Esophagus mucosa (tissue), 1 donor: ENCODE measurements at places on chromosomes 6 and 20. TPM values are rescaled to one million over a fixed set of nuclear protein-coding genes. Genes with fewer than 3 reads are reported as not detected.

DNA sequence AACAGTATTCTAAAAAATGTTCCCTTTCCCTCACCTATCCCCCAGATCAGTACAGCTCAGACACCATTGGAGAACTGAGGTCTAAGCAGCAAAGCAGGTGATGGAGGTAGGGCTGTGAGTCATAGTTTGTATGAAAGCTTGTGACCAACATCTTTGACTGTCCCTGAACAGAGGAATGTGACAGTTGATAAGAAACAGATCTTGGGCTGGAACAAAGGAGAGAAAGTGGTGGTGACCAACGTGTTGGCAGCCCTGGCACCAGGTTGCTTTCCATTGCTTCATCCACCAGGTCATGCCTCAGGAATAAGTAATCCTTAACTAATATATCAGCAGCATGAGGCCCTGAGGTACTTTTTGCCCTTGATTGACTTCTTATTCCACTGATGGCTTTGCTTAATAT, 19.9 kb upstream of the CRIP3 start:
- no peak for ATAC-seq

- ATAC-seq: no peak
These were observed 389.7 kb upstream of the JARID2 start for GRCh38 chr6:14856177-14856576.

DNA sequence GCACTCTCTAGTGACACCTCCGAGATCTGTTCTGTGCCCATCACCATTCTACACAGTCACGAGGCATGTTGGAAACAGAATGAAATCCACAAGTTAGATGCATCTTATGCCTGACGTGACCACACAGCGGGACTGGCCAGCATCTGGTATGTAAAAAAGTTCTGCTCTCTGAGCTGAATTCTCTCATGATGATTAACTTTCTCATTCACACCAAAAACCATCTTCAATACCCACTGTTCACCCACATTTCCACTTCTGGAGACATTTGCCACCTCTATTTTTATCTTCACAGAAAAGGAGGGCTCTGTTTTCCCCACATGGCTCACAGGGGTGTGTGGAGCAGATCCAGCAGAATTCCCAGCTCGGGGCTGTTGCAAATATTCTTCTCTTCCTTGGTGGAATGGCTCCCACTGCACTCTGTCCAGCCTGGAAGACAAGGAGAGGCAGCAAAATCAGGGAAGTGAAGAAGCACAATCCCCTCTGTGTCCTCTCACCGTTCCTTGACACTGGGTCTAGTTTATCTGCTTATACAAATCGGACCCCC, 303.4 kb downstream of the TAF4 start:
- ATAC-seq: no peak

DNA sequence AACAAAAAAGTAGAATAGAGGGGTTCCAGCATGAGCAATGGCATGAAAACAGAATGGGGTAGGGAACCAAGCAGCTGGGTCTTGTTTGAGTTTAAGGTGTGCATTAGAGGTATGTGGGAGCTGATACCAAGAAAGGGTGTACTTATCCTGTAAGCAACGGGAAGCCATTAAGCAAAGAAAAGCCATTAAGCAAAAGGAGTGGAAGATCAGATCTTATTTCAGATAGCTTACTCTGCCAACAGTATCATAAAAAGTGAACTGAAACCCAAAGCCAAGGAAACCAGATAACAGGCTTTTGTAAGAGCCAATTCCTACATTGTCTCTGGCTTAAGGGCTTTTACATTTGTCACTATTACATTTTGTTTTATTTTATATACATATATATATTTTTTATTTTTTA, 21.3 kb upstream of the BEND6 start:
- no peak for ATAC-seq

- ATAC-seq: no peak
These were observed 271.8 kb downstream of the PRL start for GRCh38 chr6:22024973-22025467.

GRCh38 chr6:100719883-100720682, 161.0 kb downstream of the ASCC3 start:
- no peak for ATAC-seq

GRCh38 chr20:53671370-53671769, 77.7 kb upstream of the ZNF217 start:
- no peak for ATAC-seq

DNA sequence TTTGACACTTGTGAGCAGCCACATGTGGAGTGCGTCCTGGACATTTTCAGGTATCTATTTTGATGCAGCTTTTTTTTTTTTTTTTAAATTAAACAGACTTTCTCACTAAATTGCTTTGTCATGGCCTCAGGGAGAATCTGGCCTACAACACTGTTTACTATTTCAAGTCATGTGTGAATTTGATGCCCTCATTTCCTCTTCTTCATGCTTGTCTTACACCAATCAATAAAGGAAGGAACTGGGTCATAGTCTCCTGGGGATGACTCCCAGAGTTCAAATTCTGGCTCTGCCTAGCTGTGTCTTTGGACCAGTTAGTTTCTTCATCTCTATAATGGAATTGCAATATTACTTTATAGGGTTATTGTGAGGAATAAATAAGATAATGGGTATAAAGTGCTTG, 554.1 kb downstream of the PRKN start:
- ATAC-seq: no peak

- ATAC-seq: no peak
These were observed 10.9 kb downstream of the ARFGEF2 start for GRCh38 chr20:48932375-48932941.

- ATAC-seq: no peak
These were observed 59.0 kb downstream of the EYA2 start for GRCh38 chr20:46953596-46953995.

DNA sequence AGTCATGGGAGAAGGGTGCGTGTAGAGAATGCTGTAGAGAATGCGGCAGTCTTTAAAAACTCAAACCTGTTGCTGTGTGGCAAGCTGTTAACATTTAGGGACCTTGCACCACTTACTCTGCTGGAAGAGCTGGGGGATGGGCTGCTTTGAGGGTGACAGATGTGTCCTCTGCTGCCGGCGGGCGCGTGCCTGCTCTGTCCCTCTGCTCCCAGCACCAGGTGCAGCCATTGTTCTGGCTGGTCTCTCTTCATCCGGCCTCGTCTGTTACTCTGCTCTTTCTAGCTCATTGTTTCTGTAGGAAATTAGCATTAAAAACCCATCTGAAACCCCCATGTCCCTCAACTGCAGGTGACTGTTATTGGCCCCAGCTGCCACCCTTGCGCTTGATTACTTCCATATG, 78.5 kb downstream of the CBFA2T2 start:
- no peak for ATAC-seq

GRCh38 chr6:25583099-25583498, 68.9 kb upstream of the SCGN start:
- peak; percentile 25 for ATAC-seq

- no peak for ATAC-seq
These were observed 18.5 kb upstream of the CCR6 start for GRCh38 chr6:167104388-167104787.

DNA sequence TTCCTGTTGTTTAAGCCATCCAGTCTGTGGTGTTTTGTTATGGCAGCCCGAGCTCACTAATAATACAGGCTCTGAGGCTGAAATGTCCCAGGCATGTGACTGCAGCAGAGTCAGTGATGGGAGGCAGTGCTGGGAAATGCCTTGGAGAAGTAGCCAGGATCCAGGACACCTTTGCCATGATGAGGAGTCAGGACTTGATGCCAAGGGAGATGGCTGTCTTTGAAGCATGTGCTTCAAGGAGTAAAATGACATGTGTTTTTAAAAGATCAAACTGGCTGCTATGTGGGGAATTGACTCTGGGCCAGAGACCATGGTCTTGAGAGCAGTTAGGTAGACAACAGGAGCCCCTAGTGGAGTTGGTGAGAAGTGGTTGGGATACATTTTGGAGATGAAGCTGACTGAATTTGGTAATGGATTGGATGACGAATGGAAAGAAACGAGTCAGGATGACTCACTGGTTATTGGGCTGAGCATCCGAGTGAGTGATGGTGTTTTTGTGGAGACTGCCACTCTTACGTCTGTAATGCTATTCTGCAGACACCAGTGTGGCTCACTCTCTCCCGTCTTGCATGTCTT, 322.2 kb downstream of the PLCB1 start:
- ATAC-seq: no peak

- no peak for ATAC-seq
These were observed 124.3 kb upstream of the SOX4 start for GRCh38 chr6:21469213-21469612.

DNA sequence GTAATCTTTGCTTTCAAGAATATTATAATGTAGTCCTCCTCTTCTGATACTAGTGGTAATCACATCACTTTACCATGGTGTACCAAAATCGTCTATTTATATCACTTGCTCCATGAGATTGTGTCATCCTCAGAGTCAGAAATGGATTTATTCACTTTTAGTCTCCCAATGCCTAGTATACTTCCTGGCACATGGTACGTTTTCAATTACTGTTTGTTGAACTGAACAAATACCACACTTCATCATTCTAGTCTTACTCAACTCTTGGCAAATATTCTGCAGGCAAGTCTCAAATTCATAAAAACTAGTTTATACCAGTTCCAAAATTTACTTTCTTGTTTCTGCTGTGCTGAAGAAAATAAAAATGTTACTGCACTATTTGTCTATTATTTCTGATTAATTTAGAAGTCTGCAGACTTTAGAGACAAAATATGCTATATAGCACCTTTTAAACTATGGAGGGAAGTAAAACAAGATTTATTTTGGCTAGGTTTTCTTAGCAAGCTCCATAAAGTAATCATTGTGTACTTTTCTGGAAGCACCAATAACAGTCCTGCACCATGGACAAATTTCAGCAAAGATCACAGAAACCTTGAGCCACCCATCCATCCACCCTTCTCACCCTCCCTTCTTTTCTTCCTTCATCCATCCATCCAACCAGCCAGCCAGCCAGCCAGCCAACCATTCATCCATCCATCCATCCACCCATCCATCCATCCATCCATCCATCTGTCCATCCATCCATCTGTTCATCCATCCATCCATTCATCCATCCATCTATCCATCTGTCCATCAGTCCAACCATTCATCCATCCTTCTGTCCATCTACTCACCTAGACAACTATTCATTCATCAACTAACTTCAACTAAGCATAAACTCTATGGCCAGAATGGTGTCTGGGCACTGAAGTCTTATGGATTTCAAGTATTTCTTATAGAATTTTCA, 102.1 kb upstream of the STMND1 start:
- peak; percentile 65 for ATAC-seq

- ATAC-seq: no peak
These were observed 17.6 kb downstream of the BPIFB4 start for GRCh38 chr20:33097001-33097400.

GRCh38 chr6:41077536-41077935, 4.8 kb downstream of the NFYA start:
- no peak for ATAC-seq

DNA sequence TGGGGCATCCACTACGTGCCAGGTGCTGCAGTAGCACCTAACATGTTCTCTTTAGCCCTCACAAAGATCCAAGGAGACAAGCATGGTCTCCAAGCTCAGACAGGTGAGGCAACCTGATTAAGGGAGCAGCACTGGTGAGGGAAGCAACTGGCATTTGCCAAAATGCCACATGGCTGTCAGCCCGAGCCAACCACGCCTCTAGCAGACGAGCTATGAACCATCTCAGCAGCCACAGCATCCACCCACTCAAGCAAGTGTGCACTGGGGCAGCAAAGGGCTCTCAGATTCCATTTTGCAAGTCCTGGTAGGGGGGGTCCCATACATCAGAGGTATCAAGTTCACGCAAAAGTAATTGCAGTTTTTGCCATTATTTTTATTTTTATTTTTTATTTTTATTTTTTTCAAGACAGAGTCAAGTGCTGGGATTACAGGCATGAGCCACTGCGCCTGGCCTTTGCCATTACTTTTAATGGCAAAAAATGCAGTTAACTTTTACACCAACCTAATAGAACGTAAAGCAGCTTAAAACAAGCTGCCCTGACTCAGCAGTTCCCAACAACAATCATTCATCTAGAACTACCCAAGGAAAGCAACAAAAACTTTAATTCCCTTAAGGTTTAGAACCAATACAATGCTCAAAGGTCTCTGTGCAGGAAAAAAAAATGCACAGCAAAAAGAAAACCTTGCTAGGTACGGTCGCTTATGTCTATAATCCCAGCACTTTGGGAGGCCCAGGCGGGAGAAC, 36.3 kb upstream of the SPDEF start:
- ATAC-seq: no peak

- ATAC-seq: no peak
These were observed 59.2 kb downstream of the PHACTR3 start for GRCh38 chr20:59663513-59664060.

GRCh38 chr6:27582928-27583725, 110.2 kb upstream of the ZNF184 start:
- no peak for ATAC-seq

DNA sequence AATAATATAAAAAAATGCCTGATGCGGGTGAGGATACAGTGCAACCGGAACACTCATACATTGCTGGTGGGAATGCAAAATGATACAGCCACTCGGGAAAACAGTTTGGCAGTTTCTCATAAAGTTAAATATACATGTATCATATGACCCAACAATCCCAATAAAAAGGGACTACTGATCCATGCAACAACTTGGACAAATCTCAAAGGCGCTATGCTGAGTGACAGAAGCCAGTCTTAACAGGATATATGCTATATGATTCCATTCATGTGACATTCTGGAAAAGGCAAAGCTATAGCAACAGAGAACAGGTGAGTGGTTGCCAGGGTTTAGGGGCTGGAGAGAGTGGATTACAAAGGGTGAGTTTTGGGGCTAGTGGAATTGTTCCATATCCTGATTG, 170.2 kb upstream of the MLN start:
- no peak for ATAC-seq

DNA sequence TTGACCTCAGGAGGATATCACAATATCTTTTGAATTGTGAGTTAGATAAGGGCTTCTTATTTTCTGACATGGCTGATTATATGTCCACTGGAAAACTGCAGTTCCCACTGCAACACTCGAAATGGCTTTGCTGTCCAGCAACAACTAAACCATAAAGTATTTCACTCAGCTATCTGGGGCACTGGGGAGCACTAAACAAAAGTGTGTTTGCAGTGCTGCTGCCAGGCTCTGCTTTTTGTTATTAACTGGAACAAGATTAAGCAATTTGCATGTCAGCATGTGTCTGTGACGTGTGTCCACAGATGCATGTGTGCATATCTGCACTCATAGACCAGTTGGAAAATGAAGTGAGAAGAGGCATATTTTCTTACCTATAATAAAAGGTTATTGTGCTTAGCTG, 107.8 kb upstream of the CCN2 start:
- no peak for ATAC-seq

ASXL1 gene
- 27.5 TPM for total RNA-seq

KIF13A gene
- total RNA-seq: 16.5 TPM

LIN28B gene
- not detected for total RNA-seq

NNAT gene
- total RNA-seq: 0.28 TPM

PPIL6 gene
- 0.84 TPM for total RNA-seq

ECT2L gene
- total RNA-seq: not detected

GNMT gene
- not detected for total RNA-seq

GPANK1 gene
- 8.2 TPM for total RNA-seq

C6orf47 gene
- 18.1 TPM for total RNA-seq

PRRT1 gene
- total RNA-seq: 0.40 TPM

C6orf52 gene
- 0.84 TPM for total RNA-seq
